ENCODE measurements at places on chromosomes 13 and 19.

DNA sequence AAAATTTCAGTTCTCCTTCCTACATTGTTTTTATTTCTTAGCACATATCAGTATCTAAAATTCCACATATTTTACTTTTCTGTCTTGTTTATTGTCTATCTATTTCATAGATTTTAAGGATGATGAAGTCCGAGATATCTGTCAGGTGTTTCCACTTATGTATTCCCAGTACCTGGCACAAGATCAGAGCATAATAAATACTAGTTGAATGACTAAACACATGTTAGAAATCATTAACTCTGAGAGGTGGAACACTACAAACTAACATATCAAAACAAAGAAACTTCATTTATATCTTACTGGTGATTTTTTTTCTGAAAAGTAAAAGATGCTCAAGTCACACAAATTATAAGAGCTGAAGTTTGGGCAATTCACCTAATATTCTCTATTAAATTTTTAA, 1208.3 kb downstream of the PCDH9 start:
- DNase-seq: no peak

GRCh38 chr13:112105892-112106291, 38.9 kb downstream of the SOX1 start:
- DNase-seq: no peak

GRCh38 chr13:40631605-40632004, 34.8 kb downstream of the FOXO1 start:
- DNase-seq: no peak

GRCh38 chr19:18637673-18638630, 1.1 kb downstream of the KLHL26 start:
- peak; percentile 46 for DNase-seq

GRCh38 chr13:23551213-23552008, 18.8 kb upstream of the TNFRSF19 start:
- no peak for DNase-seq

GRCh38 chr19:573519-573825, 1.1 kb downstream of the BSG start:
- no peak for DNase-seq

DNA sequence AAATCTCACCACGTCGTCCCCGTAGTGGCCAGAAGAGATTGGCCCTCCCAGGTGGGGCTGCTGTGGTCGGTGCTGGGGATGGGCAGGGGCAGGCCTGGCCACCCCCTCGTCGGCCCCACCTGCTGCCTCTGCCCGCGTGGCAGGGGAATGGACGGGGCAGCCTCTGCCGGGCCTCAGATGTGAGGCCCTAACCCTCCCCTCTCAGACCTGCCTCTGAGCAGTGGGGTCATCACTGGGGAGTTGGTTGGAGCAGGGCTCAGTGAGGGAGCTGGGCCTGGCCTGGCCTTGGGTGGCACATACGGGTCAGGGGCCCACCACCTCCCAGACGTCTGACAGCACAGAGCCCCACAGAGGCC, 41.5 kb downstream of the MCF2L start:
- DNase-seq: no peak

- no peak for DNase-seq
These were observed 9.2 kb downstream of the FGF14 start for GRCh38 chr13:102392481-102393209.

- DNase-seq: no peak
These were observed 32.3 kb downstream of the ATP7B start for GRCh38 chr13:51978796-51979556.

DNA sequence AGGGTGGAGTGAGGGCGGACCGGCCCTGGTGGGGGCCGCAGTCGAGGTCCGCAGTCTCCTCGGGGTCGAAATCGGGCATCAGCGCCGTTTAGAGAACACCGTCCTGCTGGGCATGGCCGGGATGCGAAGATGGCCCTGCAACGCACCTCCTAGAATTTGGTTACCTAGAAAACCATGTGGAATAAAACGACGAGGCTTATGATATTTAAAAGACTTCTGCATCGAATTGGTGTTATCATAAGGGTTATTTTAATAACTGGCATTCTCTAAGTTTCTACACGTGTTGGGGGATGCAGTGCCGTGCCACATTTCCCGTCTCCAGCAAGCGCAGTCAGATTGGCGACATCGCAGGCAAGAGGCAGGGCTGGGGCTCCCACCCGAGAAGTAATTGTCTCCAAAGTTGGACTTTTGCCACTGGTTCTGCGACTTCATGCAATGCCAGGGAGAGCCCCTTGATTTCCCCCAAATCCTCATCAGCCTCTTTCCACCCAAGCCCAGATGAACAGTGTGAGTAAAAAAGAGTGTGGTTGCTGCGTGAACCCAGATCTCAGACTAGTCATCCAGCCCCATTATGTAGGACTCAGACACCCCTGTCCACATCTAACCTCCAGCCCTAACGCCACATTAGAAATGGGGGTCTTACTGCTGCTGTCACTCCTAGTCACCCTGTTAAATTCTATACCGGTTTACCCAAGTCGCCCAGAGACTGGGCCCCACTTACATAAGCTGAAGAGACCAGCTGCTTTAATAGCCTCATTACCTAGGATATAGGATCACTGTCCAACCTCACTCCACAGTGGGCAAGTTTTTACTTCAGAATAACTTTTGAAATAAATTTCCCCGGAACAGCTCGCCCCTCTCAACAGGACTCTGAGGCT, 571 bp upstream of the DHRS12 start:
- DNase-seq: no peak

GRCh38 chr13:44906713-44907112, 82.6 kb downstream of the NUFIP1 start:
- DNase-seq: no peak

GRCh38 chr19:13932149-13932637, 6.0 kb downstream of the PODNL1 start:
- no peak for DNase-seq

DNA sequence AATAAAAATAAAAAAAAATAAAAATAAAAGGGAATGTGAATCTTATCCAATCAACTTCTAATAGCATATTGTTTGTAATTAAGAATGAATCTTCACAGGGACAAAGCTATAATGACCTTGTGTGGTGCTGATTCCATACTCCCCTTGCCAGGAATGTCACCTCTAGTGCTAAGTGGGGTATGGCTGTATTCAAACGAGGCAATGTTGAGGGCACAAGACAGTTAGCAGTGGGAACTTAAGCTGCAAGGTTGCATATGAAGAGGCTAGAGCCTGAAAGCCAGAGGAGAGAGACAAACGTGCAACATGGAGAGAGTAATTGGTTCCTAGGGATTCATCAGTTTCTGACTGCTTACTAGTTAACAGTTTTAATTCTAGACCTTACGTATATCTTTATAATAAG, 43.9 kb upstream of the CSNK1A1L start:
- no peak for DNase-seq

DNA sequence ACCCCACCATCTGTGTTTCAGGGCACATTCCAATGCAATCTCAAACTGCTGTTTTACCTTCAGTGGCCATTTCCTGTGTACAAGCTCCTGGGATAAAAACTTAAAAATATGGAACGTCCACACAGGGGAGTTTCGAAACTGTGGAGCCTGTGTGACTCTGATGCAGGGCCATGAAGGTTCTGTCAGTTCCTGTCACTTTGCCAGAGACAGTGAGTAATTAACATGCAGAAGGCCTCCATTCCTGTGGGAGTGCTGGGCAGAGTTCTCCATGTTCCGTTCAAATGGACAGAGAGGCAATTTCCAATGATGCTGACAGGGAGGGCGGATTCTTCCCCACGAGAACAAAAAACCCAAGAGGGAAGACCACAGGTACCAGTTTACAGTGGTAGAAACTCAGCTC, 24.4 kb downstream of the WDR88 start:
- no peak for DNase-seq

- DNase-seq: no peak
These were observed 59.6 kb downstream of the CDADC1 start for GRCh38 chr13:49307365-49307764.

DNA sequence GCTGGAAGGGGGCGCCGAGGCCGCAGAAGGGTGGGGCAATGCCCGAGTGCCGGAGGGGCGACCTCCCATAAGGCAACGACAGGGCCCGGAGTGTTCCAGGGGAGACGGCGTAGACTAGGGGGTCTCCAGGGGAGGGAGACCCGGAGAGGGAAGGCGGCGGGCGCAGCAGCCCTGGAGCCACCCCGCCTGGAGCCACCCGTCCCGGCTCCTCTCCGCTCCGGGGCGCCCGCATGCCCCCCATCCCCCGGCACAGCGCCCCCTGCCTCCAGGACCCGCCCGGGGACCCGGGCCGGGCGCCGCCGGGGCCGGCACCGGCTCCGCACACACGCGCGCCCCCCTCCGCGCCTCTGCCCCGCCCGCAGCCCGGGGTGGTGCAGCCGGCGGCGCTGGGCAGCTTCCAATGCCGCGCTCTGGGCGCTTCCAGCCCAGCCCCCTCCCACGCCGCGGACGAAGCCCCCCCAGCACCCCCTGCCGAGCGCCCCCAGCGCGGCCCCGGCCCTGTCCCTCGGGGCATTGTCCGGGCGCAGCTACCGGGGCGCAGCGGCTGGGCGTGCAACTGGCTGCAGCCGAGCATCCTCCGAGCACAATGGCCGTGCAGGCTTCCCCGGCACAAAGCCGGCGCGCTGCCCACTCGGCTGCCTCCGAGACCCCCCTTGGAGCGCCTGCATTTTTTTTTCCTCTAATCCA, 519 bp downstream of the PTPRS start:
- DNase-seq: peak; percentile 36

DNA sequence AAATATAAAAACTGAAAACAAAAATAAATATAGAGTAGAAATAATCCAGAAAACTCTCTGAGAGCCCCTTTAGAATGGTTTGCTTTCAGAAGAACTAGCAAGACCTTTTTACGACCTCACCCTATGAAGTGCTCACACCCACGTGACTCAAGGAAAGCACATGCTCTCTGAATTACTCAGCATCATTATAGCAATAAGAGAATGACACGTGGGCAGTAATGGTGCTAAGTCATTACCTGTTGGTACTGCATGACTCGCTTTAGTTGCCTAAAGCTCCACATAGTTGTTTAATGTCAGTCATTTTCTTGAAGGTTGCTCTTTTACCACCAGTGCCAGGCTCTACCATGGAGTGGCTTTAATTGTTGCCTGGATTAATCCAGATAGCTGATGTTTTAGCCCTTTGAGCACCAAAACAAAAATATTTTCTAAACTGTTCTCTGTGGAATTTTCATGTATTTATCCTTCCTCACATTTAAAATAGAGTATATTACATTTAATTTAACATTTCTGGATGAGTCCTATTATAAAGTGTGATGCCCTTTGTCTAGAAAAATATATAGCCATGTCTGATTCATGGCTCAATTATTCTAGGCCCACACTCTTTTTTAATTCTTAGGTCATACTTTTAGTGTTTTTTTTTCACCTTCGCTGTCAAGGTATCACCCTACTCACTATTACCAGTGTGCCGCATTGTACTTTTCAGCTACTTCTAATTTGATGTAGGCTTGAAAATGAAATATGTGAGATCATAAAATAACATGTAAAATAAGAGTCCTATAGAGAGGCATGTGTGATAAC, 56.8 kb downstream of the THSD1 start:
- DNase-seq: no peak

DNA sequence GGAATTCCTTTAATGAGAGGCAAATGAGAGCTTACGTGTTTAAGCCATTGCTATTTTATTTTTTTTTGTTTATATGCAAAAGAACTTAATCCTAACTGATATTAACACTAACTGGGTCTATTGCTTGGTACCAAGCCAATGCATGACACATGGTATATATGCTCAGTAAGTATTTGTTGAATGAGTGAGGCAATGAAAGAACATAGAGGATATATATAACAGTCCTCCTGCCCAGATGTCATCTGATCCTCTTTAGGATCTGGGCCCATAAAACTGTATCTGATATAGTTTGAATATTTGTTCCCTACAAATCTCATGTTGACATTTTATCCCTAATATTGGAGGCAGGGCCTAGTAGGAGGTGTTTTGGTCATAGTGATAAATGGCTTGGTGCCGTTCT, 13.0 kb upstream of the ALOX5AP start:
- no peak for DNase-seq

GRCh38 chr13:40434516-40435397, 231.7 kb downstream of the FOXO1 start:
- DNase-seq: no peak

- DNase-seq: no peak
These were observed 10.6 kb downstream of the POU2F2 start for GRCh38 chr19:42121656-42122069.

GRCh38 chr13:50651922-50652321, 191.6 kb downstream of the DLEU7 start:
- no peak for DNase-seq

- DNase-seq: no peak
These were observed 6.3 kb downstream of the NHLRC3 start for GRCh38 chr13:39044536-39044935.

DNA sequence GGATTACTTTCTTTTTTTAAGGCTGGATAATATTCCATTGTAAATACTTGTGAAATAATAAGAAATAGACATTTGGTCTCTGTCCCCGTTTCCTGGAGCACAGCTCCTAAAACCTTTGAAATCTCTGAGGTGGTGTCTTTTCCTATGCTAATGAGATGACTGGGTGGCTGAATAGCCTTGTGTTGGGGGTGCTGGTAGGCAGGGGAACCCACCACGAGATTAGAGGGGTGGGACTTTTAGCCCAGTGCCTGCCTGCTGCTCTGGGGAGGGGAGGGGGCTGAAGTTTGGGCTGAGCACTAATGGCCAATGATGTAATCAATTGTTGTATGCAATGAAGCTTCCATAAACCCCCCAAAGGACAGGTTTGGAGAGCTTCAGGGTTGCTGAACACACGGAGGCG, 175.7 kb downstream of the FGF9 start:
- DNase-seq: no peak

DNA sequence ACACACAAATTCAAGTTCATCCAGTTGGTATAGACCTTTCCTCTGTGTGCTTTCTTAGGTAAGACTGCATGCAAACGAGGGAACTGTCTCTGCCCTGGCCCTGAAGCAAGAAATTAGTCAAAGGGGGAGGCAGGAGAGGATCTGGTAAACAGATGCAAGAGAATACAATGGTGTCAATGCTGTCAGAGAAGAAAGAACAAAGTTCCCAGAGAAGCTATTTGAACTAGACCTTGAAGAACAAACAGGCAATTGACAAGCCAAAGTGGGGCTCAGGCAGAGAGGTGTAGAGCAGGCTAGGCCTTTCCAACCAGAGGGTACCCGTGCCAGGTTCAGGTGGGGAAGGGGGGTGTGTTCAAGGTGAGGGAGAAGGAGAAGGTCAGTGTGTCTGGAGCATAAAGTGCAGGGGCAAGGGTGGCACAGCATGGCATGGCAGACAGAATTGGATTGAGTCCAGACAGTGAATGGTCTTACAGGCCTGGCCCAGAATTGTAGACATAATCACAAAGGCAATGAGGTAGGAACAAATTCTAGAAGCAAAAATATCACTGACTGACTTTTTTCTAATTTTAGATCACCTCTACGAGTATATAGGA, 95.0 kb upstream of the STARD13 start:
- no peak for DNase-seq

DNA sequence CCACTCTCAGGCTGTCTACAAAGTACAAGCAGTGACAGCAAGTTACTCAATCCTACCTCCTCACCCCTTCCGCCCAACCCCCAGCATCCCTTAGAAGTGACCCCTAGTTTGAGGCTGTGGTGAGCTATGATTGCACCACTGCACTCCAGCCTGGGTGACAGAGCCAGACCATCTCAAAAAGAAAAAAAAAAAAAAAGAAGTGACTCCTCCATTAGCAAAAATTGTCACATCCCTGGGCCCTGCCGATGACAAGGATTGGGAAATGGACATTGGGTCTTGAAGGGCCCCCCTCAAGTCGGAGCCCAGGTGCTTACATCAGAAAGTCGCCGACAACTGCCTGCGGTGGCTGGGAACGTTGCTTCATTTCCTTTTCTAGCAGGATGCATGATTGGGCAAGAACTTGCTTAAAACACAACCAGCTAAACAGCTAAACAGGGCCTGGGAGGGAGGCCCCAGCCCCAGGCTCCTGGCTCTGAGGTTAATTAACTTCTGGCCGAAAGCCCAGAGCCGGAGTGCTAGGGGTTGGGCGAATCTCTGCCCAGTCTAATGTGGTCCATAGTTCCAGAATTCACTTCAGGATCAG, 15.3 kb downstream of the RAB3D start:
- DNase-seq: peak; percentile 85
